Testis (tissue), 5 donors: ENCODE measurements at places on chromosomes 16 and 17. TPM values are rescaled to one million over a fixed set of nuclear protein-coding genes. Genes with fewer than 3 reads are reported as not detected.
A peak's percentile ranks its signal among the peaks of the same experiment; 100 is the strongest.

DNA sequence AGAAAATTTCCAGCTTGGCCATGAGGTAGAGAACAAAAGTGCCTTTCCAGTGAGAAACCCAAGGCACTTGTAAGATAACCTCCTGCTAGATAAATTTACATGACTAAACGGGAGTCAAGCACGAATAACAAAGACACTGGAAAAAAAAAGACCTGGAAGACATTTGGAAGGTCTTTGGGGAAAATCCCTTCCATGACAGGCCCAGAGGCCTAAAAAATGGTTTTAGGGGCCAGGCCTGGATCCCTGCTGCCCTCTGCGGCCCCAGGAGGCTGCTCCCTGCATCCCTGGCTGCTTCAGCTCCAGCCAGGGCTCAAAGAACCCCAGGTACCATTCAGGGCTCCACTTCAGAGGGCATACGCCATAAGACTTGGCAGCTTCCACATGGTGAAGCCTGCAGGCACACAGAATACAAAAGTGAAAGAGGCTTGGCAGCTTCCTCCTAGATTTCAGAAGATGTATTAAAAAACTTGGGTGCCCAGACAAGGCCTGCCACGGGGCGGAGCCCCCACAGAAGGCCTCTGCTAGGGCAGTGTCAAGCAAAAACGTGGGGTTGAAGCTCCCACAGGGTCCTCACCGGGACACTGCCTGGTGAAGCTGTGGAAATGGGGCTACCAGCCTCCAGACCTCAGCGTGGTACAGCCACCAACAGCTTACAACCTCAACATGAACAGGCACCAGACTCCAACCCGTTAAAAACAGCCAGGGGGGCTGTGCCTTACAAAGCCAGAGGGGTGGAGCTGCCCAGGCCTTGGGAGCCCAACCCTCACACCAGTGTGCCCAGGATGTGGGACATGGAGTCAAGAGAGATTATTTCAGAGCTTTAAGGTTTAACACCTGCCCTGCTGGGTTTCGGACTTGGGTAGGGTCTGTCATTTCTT lies 77.1 kb downstream of the SDK2 start:
- no peak for DNase-seq

- DNase-seq: peak; percentile 92
These were observed 11.4 kb downstream of the ZNF629 start for GRCh38 chr16:30775392-30776188.

DNA sequence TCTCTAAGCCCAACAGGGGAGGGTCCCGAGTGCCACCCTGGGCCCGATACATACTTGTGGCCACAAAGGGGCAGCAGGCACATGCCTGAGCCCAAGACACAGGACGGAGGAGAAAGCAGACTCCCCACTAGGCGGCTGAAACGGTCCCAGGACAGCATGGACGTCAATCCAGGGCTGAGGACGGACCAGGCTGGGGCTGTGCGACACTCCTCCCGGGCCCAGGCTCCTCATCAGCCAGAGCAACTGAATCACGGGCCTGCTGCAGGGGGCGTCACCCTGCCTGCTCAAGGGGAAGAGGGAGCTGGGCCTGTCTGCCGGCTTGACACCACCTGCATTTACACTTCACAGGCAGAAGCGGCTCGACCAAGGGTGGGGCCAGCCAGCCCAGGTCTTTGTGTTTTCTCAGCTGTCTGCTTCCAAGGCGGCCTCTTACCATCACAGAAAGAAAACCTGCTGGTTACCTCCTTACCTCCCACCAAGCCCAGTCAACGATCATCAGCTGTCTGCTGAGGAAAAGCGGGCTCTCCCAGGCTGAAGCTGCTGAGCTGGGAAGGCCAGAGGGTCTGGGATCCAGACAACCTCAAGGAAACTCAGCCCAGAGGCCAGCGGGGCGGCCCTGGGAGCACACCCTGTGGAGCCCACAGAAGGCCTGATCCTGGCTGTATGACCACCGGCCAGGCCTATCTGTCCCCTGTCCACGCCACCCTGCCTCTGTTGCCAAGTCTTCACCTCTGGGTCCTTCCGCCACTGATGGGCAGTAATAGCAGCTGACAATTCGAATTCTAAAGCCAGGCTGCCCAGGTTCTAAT lies 26.4 kb downstream of the KIFC3 start:
- DNase-seq: no peak

The ZNF469 gene
- total RNA-seq: 2.8 TPM

DNA sequence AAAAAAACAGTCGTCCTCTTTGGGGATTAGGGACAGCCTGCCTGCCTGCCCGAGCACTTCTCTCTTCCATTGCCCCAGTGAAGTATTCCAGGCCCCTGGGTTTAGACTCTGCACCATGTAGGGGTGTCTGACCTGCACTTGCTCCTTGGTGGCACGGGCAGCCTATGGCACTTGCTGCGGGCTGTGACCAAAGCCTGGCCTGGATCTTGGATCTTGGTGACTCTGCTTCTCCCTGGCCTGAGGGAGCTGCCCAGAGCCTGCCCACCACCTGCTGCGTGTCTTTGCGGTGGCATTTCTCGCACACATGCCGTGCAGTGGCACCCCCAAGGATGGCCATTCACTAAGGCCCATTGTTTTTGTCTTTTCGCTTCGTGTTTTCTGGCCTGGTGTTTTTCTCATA lies 6.1 kb upstream of the STH start:
- no peak for DNase-seq

DNA sequence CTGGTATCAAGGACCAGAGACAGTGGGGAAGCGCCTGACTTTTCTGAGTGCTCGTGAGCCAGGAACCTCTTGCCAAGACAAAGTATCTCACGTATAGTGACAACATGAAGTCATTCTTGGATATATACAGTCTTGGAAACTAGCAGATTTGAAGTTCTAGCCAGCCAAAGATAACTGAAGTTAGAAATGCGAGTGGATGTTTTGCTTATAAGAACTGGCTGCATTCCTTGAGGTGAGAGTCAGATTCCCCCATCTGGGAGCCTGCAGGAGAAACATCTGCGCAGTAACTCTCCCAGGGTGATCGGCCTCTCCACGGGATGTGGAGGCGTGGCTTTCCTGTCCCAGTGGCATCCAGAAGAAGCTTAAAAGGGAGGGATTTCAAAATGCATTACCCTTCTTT lies 89.8 kb downstream of the SHISA6 start:
- DNase-seq: peak; percentile 51

- DNase-seq: no peak
These were observed 1.2 kb downstream of the HS3ST4 start for GRCh38 chr16:25692742-25693508.

The KRTAP1-5 gene
- not detected for total RNA-seq

The PIRT gene
- total RNA-seq: 0.37 TPM

The MRPS7 gene
- 53.3 TPM for total RNA-seq

GRCh38 chr17:17633310-17633709 lies 41.8 kb upstream of the PEMT start:
- no peak for DNase-seq

DNA sequence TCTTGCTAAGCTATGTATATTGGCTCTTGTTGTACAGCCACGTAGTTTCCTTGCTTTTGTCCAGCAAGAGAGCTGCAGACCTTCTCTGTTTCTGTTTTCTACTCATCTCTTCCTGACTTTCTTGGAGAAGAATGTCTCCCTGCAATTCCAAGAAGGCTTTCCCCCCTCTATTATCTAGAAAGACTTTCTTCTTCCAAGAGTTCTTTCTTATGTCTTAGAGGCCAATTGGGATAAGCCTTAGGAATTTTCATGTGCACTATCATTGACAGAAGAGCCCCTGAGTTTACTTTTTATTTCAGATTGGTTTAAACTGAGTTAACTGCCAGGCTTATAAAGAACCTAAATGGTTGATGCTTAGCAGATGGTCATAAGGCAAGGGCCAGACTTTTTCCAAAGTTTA lies 9.0 kb downstream of the CAPNS2 start:
- no peak for DNase-seq

The ORAI3 gene
- 68.6 TPM for total RNA-seq

The ARMC7 gene
- total RNA-seq: 11.8 TPM

GRCh38 chr17:34760931-34761495 lies 181.6 kb downstream of the TMEM132E start:
- DNase-seq: no peak

DNA sequence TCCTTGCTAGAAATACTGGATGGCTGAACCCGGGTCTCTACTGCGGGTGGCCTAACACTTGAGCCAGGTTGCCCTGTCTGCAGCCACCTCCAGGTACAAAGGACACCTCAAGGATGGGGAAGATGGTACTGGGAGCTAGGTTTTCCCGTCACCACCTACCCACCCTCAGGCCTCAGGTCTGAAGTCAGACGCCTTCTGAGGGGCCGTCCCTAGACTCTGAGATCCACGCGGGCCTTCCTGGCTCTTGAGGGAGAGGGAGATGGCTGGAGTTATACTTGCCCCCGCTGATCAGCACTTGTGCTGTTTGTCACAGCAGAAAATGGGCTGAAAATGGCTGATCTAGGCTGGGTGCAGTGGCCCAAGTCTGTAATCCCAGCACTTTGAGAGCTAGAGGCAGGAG lies 10.6 kb downstream of the TRPV3 start:
- DNase-seq: no peak

DNA sequence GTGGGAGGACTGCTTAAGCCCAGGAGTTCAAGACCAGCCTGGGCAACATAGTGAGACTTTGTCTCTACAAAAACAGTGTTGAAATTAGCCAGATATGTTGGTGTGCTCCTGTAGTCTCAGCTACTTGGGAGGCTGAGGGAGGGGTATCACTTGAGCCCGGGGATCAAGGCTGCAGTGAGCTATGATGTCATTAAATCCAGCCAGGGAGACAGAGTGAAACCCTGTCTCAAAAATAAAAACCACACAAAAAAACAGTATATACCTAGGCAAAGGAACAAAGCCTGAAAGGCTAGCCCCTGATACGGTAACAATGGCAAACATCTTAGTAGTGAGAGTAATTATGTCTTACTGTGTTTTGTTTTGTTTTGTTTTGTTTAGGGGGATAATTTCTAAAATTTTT lies 38.0 kb downstream of the TOM1L2 start:
- DNase-seq: no peak

DNA sequence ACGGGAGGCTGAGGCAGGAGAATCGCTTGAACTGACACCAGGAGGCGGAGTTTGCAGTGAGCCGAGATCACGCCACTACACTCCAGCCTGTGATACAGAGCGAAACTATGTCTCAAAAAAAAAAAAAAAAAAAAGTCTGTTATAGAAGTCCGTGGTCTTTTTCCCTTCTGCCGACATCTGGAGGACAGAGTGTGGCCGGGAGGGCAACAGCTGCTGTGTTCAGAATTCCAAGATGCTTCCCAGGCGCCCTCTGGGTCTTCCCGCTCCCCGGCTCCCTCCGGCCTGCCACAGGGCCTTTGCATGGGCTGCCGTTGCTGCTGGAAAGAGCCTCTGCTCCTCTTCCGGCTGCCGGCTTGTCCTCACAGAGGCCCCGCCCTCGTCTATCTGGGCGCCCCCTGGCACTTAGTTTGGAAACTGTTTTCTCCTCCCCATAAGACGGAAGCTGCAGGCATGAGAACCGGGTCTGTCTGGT lies 2.4 kb upstream of the CACNA1H start:
- DNase-seq: no peak

The TMC8 gene
- 9.3 TPM for total RNA-seq

The KRTAP9-4 gene
- total RNA-seq: not detected

- no peak for DNase-seq
These were observed 483 bp downstream of the LLGL2 start for GRCh38 chr17:75525806-75526554.

DNA sequence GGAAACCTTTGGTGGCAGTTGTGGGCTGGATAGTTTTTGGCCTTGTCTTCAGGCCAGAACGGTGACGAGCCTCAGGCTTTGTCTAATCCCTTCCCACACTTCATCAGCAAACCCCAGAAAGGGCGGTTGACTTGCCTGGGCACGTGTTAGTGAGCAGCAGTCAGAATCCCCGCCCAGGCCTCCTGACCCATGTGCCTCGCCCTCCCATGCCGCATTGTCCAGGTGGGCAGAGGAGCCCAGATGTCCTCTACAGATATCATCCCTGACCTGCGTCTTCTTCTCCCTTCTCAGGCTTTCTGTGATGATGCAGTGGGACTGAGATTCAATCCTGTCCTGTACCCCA lies 82.5 kb downstream of the OR1D5 start:
- no peak for DNase-seq

- DNase-seq: no peak
These were observed 104.0 kb upstream of the CCL2 start for GRCh38 chr17:34151102-34151501.

DNA sequence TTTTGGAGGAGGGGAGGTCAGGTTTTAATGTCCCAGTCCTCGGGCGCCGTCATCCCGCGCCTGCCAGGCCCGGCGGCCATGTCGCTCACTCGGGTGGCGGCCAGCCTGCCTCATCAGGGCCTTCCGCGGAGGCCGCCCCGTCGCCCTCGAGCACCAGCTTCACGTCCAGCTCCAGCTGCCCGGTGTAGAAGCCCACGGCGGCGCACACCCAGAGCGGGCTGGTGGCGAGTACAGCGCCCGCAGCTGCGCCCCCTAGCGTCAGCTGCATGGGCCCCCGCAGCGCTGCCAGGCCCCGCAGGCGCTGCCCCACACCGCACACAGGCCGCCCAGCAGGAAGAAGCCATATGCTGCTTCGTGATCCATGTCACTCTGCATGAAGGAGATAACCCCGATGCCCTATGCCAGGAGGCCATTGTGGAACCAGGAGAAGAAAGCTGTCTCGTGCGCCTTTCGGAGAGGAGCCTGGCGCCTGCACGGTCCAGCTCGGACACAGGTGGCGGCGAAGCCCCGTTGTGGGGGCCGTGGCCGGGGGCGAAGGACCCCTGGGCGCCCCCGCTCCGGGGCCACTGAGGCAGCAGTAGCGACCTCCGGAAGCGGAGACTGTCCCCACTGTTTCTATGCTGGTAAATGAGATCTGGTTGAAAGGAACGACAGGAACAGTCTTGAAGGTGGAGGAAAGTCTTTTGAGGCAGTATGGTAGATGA lies 9.6 kb downstream of the AP2B1 start:
- DNase-seq: peak; percentile 29

GRCh38 chr17:51653878-51654277 lies 393.5 kb downstream of the UTP18 start:
- no peak for DNase-seq

DNA sequence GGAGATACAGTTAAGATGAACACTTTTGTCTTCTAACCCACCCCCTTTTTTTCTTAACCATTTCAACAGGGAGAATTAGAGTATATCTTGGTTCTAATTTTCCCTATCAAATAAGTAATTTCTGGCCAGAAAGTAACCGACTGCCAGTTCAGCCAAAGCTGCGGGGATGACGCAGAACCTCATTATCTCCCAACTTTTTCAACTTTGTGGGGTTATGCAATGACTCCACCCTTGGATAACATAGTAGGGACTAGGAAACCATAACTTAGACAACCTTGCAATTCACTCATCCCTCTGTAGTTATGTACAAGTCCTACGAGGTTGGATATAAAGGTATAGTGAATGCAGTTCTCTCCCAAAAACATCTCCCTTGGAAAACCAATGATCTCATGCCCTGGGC lies 184.0 kb downstream of the ZNF18 start:
- no peak for DNase-seq

- DNase-seq: no peak
These were observed 2.4 kb downstream of the FBRS start for GRCh38 chr16:30660424-30661261.
